ENCODE measurements at places on chromosomes 4 and X.

GRCh38 chrX:40579900-40580536 is 752 bp upstream of the ATP6AP2 start:
- no peak for DNase-seq

DNA sequence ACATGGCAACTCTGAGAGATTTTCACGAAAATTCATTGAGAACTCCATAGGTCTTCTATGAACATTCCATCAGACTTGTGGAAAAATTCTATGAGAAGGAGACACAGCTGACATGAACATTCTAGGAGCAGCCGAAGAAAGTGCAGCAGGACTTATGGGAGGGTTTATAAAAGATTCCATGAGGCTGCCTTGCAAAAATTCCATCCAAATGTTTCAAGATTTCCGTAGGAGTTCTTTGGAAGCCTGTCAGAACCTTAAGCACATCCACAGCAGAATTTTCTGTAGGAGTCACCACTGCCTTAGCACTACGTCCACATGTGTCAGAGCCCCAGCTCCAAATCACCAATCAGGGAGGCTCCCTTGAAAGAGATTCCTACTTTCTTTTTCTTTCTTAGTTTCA is 67.0 kb upstream of the MSX1 start:
- DNase-seq, result no peak

- DNase-seq, result no peak
Observed at GRCh38 chrX:18789916-18790315, 82.5 kb downstream of the PPEF1 start.

DNA sequence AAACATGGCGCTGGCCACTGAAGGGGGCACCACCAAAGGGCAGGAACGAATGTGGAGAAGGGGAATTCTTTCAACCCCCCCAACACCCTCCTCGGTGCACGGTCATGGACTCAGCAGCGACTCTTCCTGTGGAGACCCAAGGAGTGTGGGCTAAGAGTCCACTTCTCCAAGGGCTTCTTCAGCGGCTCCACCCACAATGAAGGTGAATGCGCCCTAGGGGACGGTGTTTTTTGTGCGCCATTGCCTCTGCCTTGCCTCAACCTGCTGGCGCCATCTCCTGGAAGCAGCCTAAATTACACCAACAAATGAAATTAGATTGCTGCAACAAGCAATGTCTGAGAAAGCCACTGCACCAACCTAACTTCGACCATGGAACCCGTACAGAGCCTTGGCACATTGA is 169.2 kb upstream of the MAGEB18 start:
- DNase-seq, result peak; percentile 1

- no peak for DNase-seq
Observed at GRCh38 chrX:10230222-10230621, 73.4 kb downstream of the CLCN4 start.

GRCh38 chrX:96689991-96690390 is 5.3 kb downstream of the DIAPH2 start:
- DNase-seq, result no peak

GRCh38 chr4:110787109-110787508 is 164.2 kb upstream of the PITX2 start:
- DNase-seq, result no peak

GRCh38 chr4:152265149-152265621 is 270.7 kb downstream of the FBXW7 start:
- DNase-seq, result peak; percentile 8

GRCh38 chr4:113539408-113539807 is 222.1 kb downstream of the CAMK2D start:
- no peak for DNase-seq

- DNase-seq, result no peak
Observed at GRCh38 chr4:43485196-43485595, 592.7 kb downstream of the GRXCR1 start.

DNA sequence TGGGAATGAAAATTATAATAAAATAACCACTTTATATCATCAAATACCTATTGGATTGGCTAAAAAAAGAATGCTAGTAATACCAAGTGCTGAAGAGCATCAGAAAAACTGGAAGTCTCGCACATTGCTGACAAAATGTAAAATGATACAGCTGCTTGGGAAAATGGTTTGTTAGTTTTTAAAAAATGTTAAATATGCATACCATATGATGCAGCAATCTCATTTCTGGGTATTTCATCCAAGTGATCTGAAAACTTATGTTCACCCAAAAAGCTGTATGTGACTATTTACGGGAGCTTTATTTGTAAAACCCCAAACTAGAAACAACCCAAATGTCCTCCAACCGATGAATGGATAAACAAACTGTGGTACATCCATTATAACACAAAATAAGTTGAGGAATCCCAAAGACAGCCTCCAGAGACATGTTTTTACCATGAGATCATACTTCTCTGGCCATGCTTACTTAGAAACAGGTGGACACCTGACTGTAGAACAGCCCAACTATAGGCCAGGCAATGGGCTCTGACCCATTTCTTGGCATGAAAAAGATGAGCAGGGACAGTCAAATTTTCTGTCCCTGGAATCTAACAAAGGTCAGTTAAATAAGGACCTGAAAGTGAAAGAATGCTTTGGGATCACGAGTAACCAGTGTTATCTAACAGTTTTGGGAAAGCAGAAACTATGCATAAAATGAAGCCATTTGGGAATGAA is 47.5 kb upstream of the FAM120C start:
- DNase-seq, result no peak

- no peak for DNase-seq
Observed at GRCh38 chr4:150862829-150863228, 152.3 kb downstream of the LRBA start.

- DNase-seq, result no peak
Observed at GRCh38 chr4:152264106-152264505, 271.8 kb downstream of the FBXW7 start.

DNA sequence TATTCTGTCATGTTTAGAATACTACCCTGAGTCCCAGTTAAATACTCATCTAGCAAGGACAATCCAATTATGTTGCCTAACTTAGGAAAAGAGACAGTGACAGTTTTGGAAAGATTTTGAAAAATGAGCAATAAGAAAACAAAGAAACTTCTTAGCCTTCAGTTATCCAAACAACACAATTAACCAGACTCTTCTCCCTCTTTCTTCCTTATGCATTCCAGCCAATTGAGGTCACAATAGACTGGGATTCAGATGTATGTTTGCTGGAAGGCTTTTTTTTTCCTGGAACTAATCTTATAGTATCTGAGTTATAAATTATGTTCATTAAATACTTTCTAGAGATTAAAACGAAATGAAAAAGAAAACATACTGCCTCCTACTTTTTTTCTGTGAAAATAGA is 109.6 kb downstream of the GUCY2F start:
- DNase-seq, result no peak

- DNase-seq, result no peak
Observed at GRCh38 chr4:182513587-182514291, 270.5 kb downstream of the TENM3 start.

GRCh38 chr4:53928825-53929224 is 135.6 kb downstream of the CHIC2 start:
- no peak for DNase-seq

DNA sequence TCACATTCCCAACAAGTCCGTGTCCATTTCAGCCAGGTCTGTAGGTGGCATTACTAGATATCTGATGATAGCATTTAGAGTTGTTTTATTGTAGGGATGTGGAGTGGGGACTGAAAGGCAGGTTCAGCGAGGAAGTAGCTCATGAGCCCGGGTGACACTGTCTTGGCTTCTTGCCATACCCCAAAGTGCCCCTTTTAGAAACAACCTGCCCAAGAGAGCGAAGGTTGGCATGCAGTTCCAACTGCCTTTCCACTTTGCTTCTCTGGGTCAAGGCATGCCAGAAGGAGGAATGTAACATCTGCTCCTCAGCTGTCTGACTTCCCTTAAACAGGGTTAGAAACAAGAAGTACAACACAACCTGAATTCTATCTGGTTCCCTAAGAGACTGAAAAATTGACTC is 9.0 kb downstream of the GRIA3 start:
- no peak for DNase-seq

DNA sequence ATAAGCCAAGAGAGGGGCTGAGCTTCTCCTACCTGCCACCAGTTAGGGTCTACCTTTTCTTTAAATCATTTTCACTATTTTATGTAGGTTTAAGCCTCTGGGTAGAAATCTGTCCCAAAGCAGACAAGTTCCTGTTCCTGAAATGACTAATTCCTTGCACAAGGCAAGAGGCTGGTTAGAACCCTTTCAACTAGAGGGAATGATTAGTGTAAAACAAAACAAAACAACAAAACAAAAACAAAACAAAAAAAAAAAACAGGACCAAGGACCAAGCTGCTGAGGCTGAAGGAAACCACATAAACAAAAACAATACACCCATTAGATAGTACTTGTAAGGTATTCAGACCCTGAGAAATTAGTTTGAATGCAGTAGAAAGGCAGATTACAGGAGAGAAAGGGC is 62.7 kb downstream of the MAML3 start:
- no peak for DNase-seq

DNA sequence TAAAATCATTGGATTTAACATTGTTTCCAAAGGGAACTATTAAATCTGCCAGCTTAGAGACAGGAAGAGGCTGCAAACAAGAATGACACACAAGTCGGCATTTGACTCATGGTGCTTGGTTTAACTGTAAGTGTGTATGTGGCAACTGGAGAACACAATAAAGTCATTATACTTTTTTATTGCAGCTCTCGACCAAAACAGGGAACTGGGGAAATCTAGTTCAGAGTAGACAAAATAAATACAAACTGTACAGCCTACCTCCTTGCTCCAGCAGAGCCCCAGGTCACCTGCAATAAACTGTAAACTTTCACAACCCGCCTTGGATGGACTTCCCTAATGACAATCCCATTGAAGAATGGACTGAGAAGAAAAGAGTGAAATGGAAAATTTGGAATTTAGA is 24.0 kb downstream of the NPY5R start:
- peak; percentile 27 for DNase-seq

- DNase-seq, result no peak
Observed at GRCh38 chrX:6732101-6732500, 197.2 kb upstream of the VCX3A start.

DNA sequence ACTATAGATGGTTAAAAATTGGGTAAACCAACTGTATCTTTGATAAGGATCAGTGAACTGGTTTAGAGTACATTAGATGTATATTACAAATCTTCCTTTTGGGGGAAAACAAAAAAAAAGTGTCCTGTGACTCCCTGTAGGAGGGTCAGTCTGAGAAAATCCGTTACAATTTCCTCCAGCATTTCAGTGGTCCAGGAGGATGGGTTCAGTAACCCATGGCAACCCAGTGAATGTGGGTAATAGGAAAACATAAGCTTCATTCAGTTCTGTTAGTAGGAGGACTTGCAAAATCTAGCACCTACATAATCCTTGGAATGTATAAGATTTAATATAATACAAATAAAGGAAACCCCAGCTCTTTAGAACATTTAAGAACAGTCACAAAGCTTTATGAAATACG is 16.2 kb downstream of the STOX2 start:
- DNase-seq, result no peak

GRCh38 chrX:152907084-152907651 is 9.3 kb downstream of the ZNF185 start:
- no peak for DNase-seq

GRCh38 chrX:49919617-49920016 is 2.8 kb upstream of the CLCN5 start:
- no peak for DNase-seq

- DNase-seq, result peak; percentile 54
Observed at GRCh38 chr4:140641789-140642439, 73.2 kb upstream of the UCP1 start.

DNA sequence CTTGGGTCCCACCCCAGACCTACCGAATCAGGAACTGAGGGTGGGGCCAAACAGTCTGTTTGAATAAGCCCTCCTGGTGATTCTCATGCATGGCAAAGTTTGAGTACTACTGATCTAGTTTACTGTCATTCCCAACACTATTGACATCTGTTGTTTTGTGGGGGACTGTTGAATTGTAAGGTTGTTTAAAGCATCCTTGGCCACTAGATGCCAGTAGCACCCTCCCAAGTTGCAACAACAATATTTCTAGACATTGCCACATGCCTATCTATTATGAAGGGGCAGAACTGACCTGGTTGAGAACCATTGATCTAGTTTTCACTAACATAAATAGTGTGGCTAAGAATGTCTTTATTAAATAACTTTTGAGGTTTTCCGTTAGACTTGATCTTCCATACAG is 15.1 kb downstream of the TAF9B start:
- no peak for DNase-seq

- no peak for DNase-seq
Observed at GRCh38 chr4:140059159-140059558, 94.8 kb downstream of the MAML3 start.
